ENCODE measurements at places on chromosomes 1 and 21.

DNA sequence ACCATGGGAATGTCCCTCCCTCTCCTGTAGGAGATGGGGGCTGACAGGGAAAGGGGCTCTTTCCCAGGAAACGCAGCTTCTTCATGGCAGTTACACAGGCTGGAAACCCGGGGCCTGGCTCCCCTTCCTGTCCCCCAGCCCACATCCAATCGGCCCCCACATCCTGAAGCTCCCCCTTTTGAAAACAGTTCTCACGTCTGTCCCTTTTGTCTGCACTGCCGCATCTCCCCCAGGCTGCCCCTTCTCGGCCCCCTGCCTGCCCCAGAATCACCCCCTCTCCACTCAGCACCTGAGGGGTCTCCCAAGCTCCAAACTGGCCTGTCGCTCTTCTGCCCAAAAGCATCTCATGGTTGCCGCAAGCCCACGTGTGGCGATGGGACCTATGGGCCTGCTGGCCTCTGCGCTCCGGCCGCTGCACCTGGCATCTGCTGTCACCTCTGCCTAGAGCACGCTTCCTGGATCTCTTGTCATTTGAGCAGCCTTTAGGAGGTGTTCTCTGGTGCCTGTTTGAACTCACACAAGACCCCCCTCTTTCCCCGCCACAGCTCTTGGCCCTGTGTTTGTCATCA lies 867 bp downstream of the SLC1A7 start:
- DNase-seq, result no peak

- no peak for DNase-seq
These were observed 481.4 kb downstream of the SETD4 start for GRCh38 chr21:35578831-35579471.

- DNase-seq, result no peak
These were observed 8.3 kb downstream of the ELF3 start for GRCh38 chr1:202018468-202019234.

GRCh38 chr21:36113647-36114428 lies 21.0 kb upstream of the CBR3 start:
- DNase-seq, result no peak

DNA sequence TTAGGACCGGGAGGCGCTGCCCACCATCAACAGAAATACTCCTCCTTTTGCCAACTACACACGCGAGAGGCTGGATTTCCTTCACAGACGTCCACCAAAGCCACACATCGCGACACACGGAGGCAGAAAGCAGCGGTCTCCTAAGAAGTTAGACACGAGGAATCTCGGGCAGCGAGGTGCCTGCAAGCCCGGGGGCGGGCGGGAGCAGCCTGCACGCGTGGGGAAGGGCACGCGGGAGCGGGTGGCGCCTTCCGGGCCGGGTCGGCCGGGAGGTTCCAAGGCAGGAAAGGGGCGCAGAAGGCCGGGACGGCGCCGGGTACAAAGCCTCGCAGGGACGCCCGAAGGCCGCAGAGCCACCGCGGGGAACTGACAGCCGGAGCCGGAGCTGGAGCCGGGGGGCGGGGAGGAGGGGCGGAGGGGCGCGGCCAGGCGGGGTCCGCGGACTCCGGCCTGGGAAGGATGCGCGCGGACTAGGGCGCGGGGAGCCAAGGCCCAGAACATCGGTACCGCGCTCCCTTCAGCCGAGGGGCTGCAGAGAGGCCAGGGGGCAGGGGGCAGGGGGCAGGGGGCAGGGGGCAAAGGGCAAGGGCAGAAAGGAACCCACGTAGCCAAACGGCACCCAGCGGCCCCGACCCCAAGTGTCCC lies 722 bp downstream of the NPHP4 start:
- no peak for DNase-seq

DNA sequence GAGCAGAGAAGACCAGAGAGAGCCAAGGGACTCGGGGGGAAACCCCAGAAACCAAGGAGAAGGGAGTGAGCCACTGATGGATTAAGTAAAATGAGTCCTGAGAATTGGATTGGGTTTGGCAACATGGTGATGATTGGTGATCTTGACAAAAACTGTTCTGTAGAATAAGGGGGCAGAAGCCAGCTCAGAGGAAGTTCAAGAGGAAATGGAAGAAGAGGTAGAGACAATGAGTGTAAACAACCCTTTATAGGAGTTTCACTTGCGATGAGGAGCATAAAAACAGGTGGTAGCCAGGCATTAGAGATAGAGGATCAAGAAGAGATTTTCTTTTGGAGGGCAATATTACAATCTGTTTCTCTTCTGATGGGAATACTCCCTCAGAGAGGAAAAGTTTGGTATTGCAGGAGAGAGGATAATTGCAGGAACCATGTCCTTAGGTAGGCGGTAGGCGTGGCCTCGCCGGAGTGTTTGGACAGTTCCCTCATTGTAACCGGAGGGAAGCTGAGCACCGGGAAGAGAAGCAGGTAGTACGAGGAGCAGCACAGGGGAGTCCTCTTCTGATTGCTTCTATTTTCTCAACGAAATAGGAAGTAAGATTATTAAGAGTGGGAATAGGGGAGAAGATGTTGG lies 68.4 kb upstream of the TENT5C start:
- DNase-seq, result no peak

GRCh38 chr1:45722809-45723208 lies 27.6 kb downstream of the IPP start:
- DNase-seq, result no peak

DNA sequence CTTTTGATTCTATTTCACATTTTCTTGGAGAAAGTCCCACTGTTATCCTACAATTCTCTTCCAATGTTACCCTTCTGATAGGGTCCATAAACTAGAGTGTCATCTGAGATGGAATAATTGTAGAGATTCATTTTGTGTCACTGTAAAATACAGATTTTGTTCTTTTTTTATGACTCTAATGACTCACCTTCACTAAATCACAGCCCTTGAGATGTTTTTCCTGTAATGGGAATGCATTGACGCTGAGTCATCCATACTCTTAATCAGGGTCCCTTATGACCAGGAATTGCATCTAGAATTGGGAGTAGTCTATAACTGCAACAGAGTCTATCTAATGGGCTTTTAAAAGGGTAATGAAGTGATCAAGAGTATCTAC lies 315.5 kb downstream of the TGFB2 start:
- DNase-seq, result no peak

All from hypothalamus (tissue), 51 donors.